ENCODE measurements at places on chromosomes 11 and 22.

DNA sequence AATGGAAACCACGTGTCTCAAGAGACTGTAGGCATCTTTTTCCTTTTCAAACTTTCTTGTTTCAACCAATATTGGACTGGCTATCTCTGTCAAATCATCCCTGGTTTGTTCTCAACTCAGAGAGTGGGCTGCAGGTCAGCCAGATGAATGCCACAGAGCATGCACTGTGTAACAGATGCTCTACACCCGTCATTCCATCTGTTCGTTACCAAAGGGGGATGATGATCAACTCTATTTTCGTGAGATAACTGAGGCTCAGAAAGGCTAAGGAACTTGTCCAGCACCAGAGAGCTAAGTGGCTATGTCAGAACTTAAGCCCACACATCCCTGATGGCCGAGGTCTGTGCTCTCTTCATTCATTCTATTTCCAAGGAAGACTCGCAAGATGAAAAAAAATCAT lies 42.1 kb downstream of the SLC1A2 start:
- DNase-seq = no peak

DNA sequence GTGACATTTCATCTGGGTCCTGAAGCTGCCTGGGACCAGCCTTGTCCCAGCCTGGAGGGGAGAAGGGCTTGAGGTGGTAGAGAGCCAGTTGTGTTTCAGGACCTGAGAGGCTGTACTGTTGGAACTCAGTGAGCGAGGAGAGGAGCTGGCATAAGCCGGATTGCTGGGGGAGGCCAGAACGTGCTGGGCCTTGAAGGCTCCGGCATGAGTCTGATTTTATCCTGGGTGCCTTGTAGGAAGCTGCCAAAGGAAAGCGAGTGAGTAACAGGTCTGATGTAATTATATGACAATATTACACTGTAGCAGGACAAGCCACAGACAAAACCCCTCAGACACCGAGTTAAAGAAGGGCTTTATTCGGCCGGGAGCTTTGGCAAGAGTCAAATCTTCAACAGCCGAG lies 17.2 kb downstream of the AP2A2 start:
- no peak for DNase-seq

- no peak for DNase-seq
Measured at GRCh38 chr11:561148-562003, 606 bp downstream of the RASSF7 start.

- no peak for DNase-seq
Measured at GRCh38 chr22:50548040-50548920, 2.6 kb downstream of the KLHDC7B start.

GRCh38 chr22:42869888-42870480 lies 12.9 kb upstream of the ARFGAP3 start:
- DNase-seq = no peak

GRCh38 chr11:12743834-12744449 lies 69.7 kb downstream of the TEAD1 start:
- DNase-seq = no peak

- no peak for DNase-seq
Measured at GRCh38 chr11:64007160-64007628, 21.0 kb downstream of the OTUB1 start.

DNA sequence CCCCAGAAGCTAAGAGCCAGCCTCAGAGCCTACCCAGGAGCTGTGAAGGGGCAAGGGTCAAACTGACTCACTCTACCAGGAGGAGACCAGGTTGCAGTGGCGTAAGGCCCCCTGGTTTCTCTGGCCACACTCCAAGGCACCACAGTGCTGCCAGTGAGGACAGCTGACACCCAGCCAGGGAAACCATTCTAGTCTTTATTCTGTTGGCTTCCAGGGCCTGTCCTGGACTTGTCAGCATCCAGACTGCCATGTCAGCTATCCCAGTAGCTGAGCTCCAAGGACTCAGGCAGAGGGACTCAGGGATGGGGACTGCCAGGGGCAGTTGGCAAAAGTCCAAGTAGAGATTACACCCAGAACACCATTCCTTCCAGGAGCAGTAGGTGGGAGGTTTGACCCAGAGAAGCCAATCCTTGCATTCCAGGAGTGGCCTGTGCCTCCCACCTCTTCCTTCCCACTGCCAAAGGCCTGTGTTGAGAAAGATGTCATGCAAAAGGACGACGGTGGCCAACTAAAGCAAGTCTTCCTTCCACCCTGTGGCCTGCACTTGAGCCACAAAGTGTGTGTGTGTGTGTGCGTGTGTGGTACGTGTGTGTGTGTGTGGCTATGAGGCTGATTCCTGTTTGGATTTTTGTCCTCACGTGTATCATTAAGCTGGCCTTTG lies 3.6 kb upstream of the MAPK8IP1 start:
- no peak for DNase-seq

DNA sequence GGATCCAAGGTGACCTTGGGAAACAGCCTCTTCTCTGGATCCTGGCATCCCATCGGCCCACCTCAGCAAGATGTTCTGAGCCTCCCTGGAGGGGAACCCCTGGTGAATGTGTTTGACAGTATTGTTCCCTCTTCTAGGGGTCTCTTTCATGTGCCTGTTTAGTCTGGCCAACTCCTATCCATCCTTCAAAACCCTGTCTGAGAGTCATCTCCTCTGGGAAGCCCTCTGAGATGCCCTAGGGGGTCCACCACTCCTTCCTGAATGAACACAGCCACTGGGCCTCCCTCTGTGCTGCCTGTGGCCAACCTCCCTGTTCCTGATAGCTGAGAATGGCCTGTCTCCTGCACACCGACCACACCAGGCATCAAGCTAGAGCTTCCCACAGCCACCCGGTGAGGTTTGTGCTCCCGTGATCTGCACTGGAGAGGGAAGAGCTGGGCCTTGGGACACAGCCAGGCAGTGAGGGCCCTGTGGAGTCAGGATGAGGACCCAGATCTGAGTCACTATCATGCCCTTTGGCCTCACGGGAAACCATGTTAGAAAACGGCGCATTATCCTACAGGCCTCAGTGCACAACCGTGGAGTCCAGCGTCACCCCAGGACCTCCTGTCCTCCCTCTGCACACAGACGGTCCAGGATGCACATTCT lies 8.8 kb downstream of the WNT7B start:
- no peak for DNase-seq

- DNase-seq = no peak
Measured at GRCh38 chr11:8086001-8086479, 5.0 kb downstream of the TUB start.

DNA sequence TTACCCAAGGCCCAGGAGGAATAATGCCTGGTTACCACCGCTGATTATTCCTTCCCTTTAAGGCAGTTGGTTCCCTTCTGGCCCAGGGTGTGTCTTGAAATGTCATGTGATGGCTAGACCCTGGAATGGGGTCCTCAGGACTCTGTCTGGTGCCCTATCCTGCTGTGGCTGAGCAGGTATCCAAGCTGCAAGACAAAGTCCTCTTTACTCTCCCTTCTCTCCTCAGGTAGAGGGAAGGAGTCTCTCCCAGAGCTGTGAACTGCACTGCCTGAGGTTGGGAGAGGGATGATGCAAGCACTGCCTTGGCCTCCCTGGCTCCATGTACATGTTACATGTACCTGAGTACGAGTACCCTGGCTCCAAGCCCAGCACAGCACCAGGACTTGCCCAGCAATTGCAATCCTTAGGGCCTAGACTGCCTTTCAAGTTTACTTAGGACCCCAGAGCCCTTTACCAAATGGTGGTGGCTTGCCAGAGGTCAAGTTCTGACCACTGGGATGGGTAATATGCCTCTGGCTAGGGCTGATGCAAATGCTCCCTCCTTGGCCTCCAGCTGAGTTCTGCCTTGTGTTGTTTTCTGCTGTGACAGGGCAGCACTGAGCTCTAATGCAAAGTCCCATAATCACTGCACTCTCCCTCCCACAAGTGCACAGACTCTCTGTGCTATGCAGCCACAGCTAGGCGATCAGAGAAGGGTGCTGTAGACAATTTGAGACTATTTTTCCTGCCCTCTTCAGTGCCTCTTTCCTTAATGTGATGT lies 20.7 kb upstream of the AQP11 start:
- DNase-seq = no peak

DNA sequence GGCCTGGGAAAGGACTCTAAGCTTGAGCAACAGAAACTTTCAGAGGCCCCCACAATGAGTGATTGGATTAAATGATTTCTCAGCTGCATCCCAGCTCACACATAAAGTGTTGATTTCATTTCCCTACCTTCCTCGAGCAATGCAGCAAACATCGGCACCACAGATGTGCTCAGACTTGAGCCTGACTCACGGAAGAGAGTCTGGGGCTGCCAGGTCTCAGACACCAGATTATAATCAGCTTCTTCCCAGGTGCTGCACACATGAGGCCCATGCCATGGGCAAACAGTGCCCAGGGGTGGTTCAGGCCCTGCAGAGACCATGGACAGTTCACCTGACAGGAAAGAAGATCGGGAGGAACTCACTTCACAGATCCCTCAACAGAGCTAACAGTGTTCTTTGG lies 226.6 kb upstream of the TENM4 start:
- no peak for DNase-seq

All from omental fat pad (tissue), 4 donors.